ENCODE measurements at places on chromosomes 13 and 19. TPM values are rescaled to one million over a fixed set of nuclear protein-coding genes. Genes with fewer than 3 reads are reported as not detected.

DNA sequence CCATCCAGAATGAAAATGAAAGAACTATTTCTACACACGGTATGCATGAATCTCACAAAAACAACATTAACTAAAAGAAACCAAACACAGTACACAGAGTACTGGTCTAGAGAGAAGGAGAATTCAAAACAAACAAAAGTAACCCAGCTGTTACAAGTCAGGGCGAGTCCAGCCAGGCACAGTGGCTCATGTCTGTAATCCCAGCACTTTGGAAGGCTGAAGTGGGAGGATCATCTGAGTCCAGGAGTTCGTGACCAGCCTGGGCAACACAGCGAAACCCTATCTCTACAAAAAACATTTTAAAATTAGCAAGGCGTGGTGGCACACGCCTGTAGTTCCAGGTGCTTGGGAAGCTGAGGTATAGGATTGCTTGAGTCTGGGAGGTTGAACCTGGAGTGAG is 1.7 kb upstream of the PSMC4 start:
- no peak for DNase-seq
- H3K4me1 ChIP-seq: peaks cover 30% of the 10 kb centered on the region
- H3K27me3 ChIP-seq: no peaks in the 10 kb centered on the region
- peak overlapping the region; percentile 98 for H3K27ac ChIP-seq
- H3K4me3 ChIP-seq: peak overlapping the region; percentile 97
- H3K36me3 ChIP-seq: peaks cover 12% of the 10 kb centered on the region

GRCh38 chr13:45473627-45474026 is 8.9 kb downstream of the COG3 start:
- no peaks in the 10 kb centered on the region for H3K27me3 ChIP-seq
- H3K36me3 ChIP-seq: peaks cover 3% of the 10 kb centered on the region
- no peak overlapping the region for H3K4me3 ChIP-seq
- H3K27ac ChIP-seq: no peak overlapping the region
- H3K4me1 ChIP-seq: peaks cover 35% of the 10 kb centered on the region

DNA sequence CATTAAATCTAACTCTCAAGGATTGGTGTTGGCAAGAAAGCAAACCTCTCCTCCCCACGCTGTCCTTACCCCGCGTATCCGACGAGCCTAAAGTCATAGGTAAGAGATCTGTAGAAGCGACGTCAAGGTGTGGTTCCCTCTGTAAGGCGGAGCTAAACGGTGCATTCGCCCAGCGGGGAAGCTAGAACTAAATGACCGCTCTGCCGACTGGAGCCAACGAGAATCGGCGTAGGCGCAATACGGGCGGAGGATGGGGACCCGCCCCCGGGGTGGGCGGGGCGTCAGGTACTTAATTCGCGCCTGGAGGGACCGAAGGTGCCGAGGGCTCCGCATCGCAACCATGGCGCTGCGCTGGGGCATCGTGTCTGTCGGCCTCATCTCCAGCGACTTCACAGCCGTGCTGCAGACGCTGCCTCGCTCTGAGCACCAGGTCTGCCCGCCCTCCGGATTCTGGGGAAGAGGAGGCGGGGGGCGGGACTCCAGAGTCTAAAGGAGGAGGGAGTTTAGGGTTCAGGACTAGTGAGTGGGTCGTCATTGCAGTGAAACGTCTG is at the start of gene DHDH:
DHDH (plus strand) TSS at position 318 of the 551 bp plus-strand sequence; CDS start at position 341, 23 bp downstream.
- no peak for DNase-seq
- peak within 1 kb of the TSS; percentile 73 for H3K4me3 ChIP-seq
- no peak within 1 kb of the TSS for H3K27ac ChIP-seq
- peaks cover 8% of the 10 kb centered on the region for H3K4me1 ChIP-seq
- no peaks in the 10 kb centered on the region for H3K36me3 ChIP-seq
- H3K27me3 ChIP-seq: peaks cover 3% of the 10 kb centered on the region

DNA sequence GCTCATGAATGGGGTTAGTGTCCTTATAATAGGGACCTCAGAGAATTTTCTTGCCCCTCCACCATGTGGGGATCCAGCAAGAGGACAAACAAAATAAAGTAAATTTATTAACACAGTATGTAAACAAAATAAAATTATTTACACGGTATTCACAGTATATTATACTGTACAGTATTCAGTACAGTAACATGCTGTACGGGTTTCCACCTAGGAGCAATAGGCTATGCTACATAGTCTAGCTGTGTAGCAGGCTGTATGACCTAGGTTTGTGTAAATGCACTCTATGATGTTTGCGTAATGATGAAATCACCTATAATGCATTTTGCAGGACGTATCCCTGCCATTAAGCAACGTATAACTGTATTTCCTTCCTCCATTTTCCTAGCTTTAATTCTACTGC is 11.8 kb upstream of the DIAPH3 start:
- H3K27ac ChIP-seq: no peak overlapping the region
- H3K4me1 ChIP-seq: no peaks in the 10 kb centered on the region
- peaks cover 5% of the 10 kb centered on the region for H3K27me3 ChIP-seq

- no peak overlapping the region for H3K4me3 ChIP-seq
- H3K27me3 ChIP-seq: no peaks in the 10 kb centered on the region
- DNase-seq: no peak
- peaks cover 20% of the 10 kb centered on the region for H3K4me1 ChIP-seq
Observed at GRCh38 chr13:97858161-97858560, 95.3 kb upstream of the IPO5 start.

- H3K27me3 ChIP-seq: no peaks in the 10 kb centered on the region
- H3K4me3 ChIP-seq: no peak overlapping the region
- no peak overlapping the region for H3K27ac ChIP-seq
Observed at GRCh38 chr13:42984691-42985090, 7.3 kb downstream of the EPSTI1 start.

DNA sequence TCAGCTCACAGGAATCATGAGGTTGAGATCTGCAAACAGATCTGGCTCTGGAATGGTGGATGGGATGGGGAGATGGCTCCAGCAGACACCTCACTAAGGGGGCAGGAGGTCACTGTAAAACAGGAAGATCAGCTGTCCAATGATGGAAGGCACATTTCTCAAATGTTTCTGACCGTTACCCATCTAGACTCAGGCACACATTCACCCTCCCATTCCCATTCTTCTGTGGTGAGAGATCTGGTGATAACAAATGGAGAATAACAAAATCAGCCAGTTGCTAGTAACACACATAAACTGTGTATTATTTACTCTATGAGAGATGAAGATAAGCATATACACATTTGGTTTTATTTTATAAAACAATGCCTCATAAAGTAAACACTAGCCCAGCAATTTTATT is 235.9 kb downstream of the TSHZ3 start:
- no peak overlapping the region for H3K4me3 ChIP-seq
- DNase-seq: no peak
- H3K36me3 ChIP-seq: no peaks in the 10 kb centered on the region
- no peaks in the 10 kb centered on the region for H3K27me3 ChIP-seq
- H3K4me1 ChIP-seq: peaks cover 8% of the 10 kb centered on the region
- H3K27ac ChIP-seq: no peak overlapping the region

DNA sequence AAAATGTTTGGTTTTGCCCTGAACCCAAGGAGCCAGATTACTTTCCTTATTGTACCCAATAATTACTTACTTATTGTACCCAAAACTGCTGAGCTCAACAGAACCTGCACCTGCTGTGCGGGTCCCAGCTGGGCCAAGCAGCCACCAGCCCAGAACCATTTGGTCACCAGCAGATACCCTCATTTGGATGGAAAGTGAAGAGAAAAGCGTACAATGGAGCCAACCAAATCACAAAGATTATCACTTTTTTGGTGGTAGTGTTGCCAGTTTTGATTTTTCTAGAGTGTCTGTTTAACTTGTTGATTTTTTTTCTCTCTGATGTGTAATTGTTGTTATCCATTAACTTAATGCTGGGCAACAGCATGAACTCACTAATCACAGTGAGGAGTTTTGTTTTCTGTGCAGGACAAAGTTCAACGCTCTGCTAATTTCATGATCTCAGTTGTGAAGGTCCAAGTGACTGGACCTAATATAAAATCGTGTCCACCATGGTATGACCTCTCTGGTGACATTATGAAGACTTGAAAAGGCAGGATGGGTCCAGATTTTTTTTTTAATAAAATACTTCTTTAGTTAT is 23.8 kb downstream of the SPATA13 start:
- no peaks in the 10 kb centered on the region for H3K27me3 ChIP-seq
- peaks cover 5% of the 10 kb centered on the region for H3K4me1 ChIP-seq
- DNase-seq: no peak
- no peak overlapping the region for H3K4me3 ChIP-seq
- peaks cover 1% of the 10 kb centered on the region for H3K36me3 ChIP-seq

- H3K36me3 ChIP-seq: no peaks in the 10 kb centered on the region
- no peak overlapping the region for H3K27ac ChIP-seq
- DNase-seq: no peak
Observed at GRCh38 chr13:100828226-100828625, 153.6 kb upstream of the TMTC4 start.

DNA sequence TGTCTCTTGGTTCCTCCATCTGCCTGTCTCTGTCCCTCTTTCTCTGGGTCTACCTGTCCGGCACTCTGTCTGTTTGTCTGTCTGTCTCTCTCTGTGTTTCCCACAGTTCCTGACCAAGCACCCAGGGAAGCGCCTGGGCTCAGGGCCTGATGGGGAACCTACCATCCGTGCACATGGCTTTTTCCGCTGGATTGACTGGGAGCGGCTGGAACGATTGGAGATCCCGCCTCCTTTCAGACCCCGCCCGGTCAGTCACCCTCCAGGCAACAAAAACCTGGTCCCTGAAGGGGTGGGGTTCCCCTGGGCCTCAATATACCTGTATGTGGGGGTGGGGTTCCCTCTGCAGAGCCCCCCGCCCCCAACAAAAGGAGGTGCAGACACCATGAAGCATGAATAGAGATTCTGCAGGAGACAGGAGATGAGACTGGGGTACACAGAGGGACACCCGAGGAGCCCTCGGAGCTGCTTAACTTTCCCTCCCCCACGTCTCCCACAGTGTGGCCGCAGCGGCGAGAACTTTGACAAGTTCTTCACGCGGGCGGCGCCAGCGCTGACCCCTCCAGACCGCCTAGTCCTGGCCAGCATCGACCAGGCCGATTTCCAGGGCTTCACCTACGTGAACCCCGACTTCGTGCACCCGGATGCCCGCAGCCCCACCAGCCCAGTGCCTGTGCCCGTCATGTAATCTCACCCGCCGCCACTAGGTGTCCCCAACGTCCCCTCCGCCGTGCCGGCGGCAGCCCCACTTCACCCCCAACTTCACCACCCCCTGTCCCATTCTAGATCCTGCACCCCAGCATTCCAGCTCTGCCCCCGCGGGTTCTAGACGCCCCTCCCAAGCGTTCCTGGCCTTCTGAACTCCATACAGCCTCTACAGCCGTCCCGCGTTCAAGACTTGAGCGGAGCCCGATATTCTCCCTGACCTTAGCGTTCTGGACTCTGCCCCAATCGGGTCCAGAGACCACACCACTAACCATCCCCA is 2.6 kb upstream of the CACNG7 start:
- no peak overlapping the region for H3K27ac ChIP-seq
- peaks cover 5% of the 10 kb centered on the region for H3K36me3 ChIP-seq
- peaks cover 65% of the 10 kb centered on the region for H3K27me3 ChIP-seq
- H3K4me1 ChIP-seq: peaks cover 20% of the 10 kb centered on the region
- no peak for DNase-seq
- H3K4me3 ChIP-seq: no peak overlapping the region

GRCh38 chr19:8036434-8037099 is 16.0 kb upstream of the CCL25 start:
- DNase-seq: no peak
- no peak overlapping the region for H3K27ac ChIP-seq

GRCh38 chr13:111326621-111326965 is 6.2 kb downstream of the TEX29 start:
- H3K4me3 ChIP-seq: no peak overlapping the region
- no peak overlapping the region for H3K27ac ChIP-seq
- peaks cover 11% of the 10 kb centered on the region for H3K36me3 ChIP-seq
- H3K4me1 ChIP-seq: no peaks in the 10 kb centered on the region

- H3K36me3 ChIP-seq: no peaks in the 10 kb centered on the region
- no peak overlapping the region for H3K4me3 ChIP-seq
- no peak overlapping the region for H3K27ac ChIP-seq
- peaks cover 3% of the 10 kb centered on the region for H3K27me3 ChIP-seq
- no peaks in the 10 kb centered on the region for H3K4me1 ChIP-seq
Observed at GRCh38 chr19:35106291-35106583, 9.4 kb upstream of the FXYD3 start.

GRCh38 chr19:29942404-29943261 is 594 bp downstream of the URI1 start:
- H3K27ac ChIP-seq: peak overlapping the region; percentile 78
- H3K4me3 ChIP-seq: peak overlapping the region; percentile 91
- no peaks in the 10 kb centered on the region for H3K36me3 ChIP-seq
- peaks cover 34% of the 10 kb centered on the region for H3K4me1 ChIP-seq

DNA sequence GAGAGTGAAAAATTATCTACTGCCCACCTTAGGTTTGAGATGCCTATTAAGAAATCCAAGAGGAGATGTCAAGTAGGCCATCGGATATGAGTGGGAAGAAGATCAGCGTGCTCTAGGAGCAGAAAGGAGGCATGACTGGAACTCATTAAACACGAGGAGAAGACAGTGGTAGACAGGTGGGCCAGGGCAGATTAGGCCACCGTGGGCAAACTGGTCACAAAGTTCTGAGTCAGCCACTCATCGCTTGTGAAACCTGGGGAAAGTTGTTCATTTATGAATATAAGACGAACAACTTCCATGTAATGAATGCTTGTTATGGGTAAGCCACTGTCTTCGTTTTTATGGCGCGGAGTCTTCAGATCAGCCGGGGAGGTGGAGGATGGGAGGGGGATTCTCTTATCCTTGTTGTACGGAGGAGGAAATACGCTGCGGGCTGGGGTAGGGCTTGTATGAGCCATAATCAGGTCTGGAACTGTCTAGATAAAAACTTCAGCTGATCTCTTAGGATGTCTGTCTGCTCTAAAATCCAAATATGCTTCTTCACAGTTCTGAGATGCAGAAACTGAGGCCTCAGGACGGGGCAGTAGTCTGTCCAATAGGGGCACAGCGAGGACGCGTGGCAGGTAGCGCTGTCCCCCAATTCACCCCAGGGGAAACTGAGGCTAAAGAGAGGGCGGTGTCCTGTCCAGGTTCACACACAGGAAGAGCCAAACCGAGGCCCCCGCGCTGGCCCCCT is 1.1 kb upstream of the ZNF444 start:
- no peak for DNase-seq
- peaks cover 30% of the 10 kb centered on the region for H3K4me1 ChIP-seq
- no peaks in the 10 kb centered on the region for H3K36me3 ChIP-seq
- H3K4me3 ChIP-seq: peak overlapping the region; percentile 83
- peak overlapping the region; percentile 96 for H3K27ac ChIP-seq
- no peaks in the 10 kb centered on the region for H3K27me3 ChIP-seq

The MBD3L2 gene
- not detected for total RNA-seq

The NCAN gene
- not detected for total RNA-seq

The ELAVL3 gene
- total RNA-seq: not detected

The PRR20B gene
- total RNA-seq: not detected

The RASIP1 gene
- 0.31 TPM for total RNA-seq

The ZNF540 gene
- total RNA-seq: 1.4 TPM

The CNN1 gene
- 20.1 TPM for total RNA-seq

The FCAR gene
- not detected for total RNA-seq

The OR10H1 gene
- not detected for total RNA-seq

The RGL3 gene
- total RNA-seq: 0.97 TPM

The CPT1C gene
- total RNA-seq: 30.7 TPM

The ZNF541 gene
- not detected for total RNA-seq

The HPN gene
- not detected for total RNA-seq

The FREM2 gene
- total RNA-seq: 0.07 TPM

Measured in chondrocyte (in vitro differentiated cells).